Activated naive CD4-positive, alpha-beta T cell (primary cell): ENCODE measurements at places on chromosomes 3 and 15.

- DNase-seq = no peak
Measured at GRCh38 chr15:75451202-75451673, 252 bp downstream of the SIN3A start.

DNA sequence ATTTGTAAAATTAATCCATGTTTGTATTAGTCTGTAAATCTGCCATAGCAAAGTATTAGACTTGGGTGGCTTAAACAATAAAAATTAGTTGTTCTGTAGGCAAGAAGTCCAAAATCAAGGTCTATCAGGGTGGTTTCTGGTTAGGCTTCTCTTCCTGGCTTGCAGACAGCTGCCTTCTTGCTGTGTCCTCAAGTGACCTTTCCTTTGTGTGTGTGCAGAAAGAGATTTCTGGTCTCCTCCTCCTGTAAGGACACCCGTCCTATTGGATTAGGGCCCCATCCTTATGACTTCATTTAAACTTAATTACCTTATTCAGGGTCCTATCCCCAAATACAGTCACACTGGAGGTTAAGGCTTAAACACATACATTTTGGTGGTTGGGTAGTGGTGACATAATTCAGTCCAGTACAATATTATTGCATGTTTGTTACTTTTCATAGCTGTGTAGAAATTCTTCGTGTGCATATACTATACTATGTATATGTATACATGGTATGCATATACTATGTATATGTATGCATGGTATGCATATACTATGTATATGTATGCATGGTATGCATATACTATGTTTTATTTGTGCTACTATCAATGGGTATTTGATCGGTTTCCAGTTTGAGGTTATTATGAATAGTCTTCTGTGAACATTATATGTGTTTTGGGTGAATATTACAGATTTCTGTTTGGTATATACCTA, 57.9 kb upstream of the RNU6-1 start:
- DNase-seq = no peak

DNA sequence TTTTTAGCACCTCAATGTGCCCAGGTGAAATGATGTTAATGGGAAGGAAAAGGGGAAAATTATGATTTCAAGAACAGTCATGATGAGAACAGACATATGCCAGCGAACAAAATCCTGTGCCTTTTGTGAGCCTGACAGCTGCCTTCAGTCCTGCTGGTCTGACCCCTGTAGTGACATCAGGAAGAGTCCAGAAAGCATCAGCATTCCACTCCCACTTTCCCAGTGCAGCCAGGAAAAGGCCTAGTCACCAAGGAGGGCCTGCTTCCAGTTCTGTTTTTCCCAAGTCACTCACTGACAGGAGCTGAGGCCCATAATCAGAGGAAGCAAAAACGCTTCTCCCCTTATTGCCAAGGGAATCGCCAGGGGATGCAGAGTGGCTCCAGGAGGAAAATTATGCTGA, 218.4 kb downstream of the ABHD5 start:
- no peak for DNase-seq

GRCh38 chr3:1824359-1824758, 274.3 kb upstream of the CNTN4 start:
- no peak for DNase-seq
